ENCODE measurements at places on chromosomes 4 and X.

DNA sequence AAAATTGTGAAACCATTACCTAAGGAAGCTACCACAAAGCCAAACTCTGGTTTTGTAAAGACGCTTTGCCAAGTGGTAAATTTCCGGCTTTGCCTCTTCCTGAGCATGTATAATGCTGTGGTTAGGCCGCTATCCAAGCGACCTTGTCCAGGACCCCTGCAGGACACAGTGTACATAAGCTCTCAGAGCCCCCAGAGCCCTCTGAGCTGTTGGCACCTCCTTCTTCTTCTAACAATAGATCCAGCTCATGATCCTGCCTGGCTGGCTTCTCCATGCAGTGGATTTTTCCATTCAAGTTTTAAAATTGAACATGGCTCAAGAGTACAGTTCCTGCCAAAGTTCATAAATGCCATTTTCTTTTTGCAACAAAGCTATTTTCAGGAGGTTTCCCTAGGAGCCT, 326.7 kb downstream of the MAPK10 start:
- no peak for DNase-seq

- DNase-seq: peak; percentile 47
Measured at GRCh38 chr4:170202721-170203120, 113.0 kb upstream of the AADAT start.

DNA sequence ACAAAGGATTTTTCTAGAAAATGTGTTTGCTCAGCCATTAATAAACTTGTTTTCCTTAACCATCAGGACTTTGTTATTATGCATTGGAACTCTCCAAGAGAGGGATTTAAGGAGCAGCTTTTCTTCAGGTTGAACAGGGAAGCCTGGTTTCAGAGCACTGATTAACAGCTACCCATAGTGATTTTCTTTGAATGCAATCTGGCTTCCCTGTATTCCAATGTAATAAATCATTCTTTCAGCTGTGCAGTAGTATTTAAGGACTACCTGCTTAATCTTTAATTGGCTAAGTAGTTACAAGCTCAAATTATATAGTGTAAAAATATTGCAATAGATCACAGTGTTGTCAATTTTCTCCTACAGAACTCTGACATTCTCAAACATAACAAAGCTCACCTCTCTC, 77.5 kb downstream of the TMEM156 start:
- no peak for DNase-seq

- no peak for DNase-seq
Measured at GRCh38 chrX:26253526-26253925, 37.6 kb downstream of the MAGEB5 start.

- DNase-seq: no peak
Measured at GRCh38 chrX:69133921-69134542, 31.2 kb downstream of the PJA1 start.

DNA sequence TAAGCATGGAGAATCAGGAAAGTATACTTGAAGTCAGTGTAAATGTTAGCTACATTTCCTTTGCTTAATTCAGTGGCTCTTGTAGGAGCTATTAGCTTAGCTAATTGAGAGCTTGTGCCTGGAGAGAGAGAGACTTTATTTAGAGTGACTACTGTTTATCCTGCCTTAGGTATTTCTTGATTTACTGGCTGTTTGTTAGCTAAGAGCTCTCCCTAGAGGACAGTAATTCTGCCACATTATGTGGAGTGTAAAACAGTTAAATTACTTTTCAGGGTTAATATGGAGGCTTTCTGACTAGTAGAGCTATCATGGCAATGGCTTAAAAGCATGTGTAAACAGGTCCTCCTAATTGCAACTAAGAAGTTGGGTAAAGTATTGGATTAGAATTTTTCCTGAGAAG, 306.5 kb upstream of the TECRL start:
- no peak for DNase-seq

DNA sequence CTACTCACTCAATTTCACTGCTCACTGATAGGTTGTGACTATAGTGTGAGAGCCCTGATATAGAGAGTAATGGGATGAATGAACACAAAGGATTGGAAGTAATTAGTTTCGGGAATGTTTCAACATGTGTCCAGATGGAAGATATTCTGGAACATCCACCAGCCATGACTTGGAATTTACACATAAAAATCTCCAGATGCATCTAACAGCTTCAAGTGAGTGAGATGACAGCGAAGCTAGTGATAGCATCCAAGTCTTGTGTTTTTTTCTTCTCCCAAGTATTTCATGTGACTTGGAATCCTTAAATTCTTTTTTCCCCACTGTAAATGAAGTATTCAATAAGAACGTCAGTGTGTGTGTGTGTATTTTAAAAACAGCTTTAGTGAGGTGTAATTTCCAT, 82.1 kb downstream of the CLDN34 start:
- DNase-seq: no peak

- no peak for DNase-seq
Measured at GRCh38 chrX:17617806-17618205, 119.5 kb upstream of the SCML1 start.

- no peak for DNase-seq
Measured at GRCh38 chrX:139298437-139298836, 232.1 kb upstream of the F9 start.

GRCh38 chr4:86035688-86036087, 324.2 kb downstream of the MAPK10 start:
- no peak for DNase-seq

GRCh38 chr4:2843941-2844584, 419 bp downstream of the ADD1 start:
- no peak for DNase-seq

- DNase-seq: no peak
Measured at GRCh38 chr4:37393889-37394288, 149.3 kb downstream of the NWD2 start.

DNA sequence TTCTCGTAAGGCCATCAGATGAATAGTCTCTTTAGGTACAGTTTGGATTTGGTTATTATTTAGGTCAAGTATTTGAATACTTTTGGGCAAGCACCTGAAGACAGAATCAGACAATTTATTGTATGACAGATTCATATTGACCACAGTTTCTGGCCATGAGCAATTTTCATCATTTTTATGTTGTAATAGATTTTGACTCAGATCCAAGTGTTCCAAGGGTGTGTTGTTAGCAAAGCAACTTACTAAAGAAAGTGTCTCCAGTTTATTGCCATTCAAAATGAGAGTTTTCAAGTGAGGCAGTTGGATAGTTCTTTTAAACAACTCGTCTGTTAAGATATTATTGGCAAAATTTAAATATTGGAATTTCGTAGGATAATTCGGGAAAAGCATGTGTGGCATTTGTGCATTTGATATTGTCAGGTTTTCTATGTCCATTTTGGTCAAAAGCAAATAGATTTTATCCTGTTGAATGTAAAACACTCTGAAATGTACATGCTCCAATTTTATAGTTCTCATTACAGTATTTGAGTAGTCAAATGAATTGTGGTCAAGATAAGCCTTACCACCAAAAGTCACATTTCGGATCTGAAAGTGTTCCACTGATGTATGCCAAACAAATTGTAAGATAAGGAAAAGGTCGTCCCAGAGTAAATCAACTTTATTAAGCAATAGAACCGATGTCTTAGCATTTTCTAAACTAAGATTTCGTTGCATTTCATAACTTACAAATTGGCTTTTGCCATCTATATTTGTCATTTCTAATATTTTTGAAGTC, 8.4 kb downstream of the TLR10 start:
- DNase-seq: no peak

DNA sequence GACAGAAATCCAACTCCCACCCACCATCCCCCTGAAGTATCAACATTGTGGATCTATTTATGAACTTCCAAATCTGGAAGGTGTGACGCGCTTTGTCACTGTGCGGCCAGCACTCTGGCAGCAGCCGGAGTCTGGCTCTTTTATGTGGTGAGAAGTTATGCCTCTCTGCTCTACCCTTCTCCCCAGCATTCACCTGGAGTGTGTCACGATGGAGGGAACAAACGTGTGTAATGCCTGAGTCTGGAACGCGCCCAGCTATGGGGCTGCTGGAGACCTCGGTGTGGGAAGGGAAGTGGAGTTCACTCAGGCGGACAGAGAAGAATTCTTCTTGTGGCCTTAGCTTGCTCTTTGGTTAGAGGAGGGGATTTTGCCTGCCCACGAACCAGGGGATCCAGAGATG, 222.1 kb upstream of the RPL34 start:
- DNase-seq: no peak

DNA sequence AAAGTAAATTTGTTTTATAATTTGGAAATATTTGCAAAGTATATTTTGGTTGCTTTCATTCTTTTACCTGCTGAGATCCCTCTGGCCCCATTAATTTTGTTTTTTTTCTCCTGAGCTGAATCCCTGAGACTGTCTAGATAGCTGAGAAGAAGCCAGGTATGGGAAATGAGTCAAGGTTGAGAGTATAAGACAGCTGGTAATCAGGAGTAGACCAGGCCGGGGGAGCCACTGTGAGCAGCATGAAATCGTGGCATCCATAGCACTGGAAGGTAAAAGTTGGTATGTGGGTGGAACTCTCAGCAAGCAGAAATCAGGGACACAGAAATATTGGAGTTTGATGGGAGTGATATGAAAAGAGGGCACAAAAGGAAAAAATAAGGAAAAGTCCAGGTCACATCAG, 164.5 kb downstream of the FHIP1A start:
- no peak for DNase-seq

GRCh38 chr4:98905839-98906238, 23.1 kb downstream of the EIF4E start:
- DNase-seq: no peak

DNA sequence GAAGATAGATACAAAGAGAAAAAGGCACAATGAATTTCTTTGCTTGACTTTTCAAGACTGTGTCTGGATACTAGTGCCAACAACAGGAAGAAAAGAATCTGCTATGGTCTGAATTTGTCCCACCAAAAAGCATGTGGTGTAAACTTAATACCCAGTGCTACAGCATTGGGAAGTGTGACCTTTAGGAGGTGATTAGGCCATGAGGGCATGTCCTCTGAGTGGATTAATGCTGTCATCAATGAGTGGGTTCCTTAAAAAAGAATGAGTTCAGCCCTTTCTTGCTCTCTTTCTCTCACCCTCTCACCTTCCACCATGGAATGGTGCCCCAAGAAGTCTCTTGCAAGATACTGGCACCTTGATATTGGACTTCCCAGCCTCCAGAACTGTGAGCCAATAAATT, 155.7 kb upstream of the GPRIN3 start:
- no peak for DNase-seq

DNA sequence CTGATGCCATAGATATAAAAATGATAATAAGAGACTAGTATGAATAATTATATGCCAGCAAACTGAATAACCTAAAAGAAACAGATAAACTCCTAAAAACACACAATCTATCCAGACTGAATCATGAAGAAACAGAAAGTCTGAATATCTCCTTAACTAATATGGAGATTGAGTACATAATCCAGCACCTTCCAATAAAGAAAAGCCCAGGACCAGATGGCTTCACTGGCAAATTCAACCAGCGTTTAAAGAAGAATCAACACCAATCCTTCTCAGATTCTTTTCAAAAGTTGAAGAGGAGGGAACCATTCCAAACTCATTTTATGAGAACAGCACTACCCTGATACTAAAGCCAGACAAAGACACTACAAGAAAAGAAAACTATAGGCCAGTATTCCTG, 26.5 kb upstream of the RNF212 start:
- no peak for DNase-seq

- DNase-seq: no peak
Measured at GRCh38 chr4:34733185-34733941, 1511.0 kb downstream of the ARAP2 start.

- DNase-seq: no peak
Measured at GRCh38 chr4:105135785-105136184, 10.9 kb upstream of the TET2 start.

GRCh38 chr4:131052646-131053045, 1956.7 kb downstream of the C4orf33 start:
- no peak for DNase-seq

DNA sequence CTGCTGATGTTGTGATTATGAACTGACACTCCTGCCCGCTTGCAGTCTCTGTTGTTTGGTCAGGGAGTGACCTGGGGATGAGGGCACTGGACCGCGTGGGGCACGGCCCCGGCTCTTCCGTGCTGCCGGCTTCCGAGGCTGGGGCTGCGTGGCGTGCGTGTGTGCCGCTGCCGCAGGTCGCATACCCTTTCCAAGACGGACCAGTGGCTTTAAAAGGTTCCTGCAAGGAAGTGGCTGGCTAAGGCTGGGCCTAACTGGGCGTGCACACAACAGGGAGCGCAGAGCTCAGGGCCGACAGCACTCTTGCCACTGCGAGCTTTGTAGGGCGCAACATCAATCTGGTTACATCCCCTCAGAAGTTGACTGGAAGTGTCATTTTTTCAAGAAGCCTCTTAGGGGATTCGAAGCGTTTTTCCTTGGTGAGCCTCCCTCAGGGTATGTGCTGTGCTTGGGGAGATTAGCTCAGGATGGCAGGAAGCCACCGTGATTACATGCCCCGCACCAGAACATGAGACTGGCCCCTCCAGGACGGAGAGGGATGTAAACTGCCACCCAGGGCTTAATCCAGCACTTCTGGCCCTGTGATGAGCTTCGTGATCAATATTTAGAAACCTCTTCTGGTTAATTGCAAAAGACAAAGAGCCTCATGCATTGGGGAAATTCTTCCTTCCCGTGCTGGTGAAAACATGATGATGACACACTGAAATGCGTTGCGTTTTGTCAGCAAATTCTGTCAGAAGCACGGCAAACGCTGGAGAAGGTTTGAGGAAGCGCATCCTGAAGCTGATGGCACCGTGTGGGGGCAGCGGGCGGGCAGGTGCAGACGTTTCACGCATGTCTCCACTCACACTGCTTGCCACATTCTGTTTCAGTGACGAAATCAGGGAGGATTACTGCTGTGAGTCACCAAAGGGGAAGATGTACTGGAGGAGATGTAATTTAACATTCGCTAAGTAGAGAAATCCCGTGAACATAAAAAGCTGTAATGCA, 11.1 kb downstream of the MAEA start:
- no peak for DNase-seq

DNA sequence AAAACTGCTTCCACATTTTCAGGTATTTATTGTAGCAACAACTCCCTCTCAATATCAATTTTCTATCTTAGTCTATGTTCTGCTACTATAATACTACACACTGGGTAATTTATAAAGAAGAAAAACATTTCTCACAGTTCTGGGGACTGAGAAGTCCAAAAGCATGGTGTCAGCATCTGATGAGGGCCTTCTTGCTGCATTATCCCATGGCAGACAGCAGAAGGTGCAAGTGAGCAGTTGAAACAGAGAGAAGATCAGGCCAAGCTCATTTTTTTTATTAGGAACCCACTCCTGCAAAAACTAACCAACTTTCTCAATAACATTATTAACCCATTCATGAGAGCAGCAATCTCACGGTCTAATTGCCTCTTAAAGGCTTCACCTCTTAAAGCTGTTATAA, 376.0 kb downstream of the RAB28 start:
- DNase-seq: no peak
